NCI-H2081 (cell line): ENCODE measurements at places on chromosomes 5 and 9.

DNA sequence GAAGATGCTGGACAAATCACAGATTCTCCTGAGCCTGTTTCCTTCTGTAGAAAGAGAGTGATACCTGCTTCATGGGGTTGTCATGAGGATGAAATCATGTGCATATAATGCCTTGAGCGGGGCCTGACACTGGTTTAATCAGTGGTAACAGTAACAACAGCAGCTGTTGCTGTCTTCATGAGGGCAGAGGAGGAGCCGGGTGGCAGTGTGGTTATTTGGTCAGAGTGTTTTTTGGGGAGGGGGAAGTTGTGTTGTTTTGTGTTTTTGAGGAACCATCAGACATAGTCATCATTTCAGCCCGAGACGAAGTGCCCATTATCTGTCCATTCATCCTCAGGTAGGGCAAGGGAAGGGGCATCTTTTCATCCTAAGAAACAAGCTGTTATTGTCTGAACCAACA lies 44.0 kb downstream of the NEURL1B start:
- no peak for DNase-seq

DNA sequence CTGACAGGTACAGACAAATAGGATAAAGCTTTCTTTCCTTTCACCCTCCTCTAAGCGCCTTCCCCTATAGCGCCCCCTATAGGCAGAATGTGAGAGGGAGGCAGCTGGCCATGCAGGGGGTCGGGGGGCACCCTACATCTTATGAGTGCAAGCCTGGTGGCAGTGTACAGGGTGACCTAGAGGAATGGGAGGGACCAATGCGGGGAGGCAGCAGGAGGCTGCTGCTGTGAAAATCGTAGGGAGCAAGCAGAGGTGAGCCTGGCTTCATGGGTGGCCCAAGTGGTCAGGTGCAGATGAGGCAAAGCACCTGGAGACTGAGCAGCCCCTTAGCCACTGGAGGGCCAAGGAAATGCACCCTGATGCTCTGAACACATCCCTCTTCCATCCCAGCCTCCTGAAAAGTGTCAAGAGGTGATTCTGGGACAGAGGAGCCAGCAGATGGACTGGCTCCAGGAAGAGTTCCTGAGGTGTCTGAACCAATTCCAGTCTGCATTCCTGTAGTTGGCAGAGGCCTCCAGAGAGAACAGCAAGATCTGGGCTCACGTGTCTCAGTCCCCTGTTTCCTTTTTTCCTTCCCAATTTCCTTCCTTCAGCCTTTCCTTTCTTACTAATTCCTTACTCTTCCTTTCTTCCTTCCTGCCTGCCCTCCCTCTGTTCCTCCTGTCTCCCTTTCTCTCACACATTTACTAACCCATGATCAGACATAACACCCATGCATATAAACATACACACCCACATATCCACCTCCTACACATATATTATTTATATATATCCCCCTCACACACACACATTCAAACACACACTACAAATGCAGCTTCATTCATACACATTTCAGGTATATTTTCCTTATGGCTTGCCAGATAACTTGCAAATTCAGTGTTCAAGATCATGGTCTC lies 32.8 kb upstream of the GALNT10 start:
- DNase-seq, result no peak

- DNase-seq, result no peak
Observed at GRCh38 chr9:30744871-30745270, 1639.6 kb upstream of the ACO1 start.

DNA sequence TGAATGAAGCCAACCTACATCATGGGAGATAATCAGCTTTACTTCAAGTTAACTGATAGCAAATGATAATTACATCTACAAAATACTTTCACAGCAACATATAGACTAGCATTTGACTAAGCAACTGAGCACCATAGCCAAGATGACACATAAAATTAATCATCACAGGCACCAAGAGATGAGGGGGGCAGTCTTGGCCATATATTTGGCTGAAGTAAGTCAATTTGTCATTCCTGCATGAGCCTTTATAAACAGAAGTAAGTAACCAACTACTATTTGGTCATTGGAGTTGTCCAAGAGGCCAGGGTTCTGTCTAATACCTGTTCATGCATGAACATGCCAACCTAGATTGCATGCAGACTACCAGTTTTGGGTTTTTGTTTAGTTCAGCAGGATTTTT lies 53.6 kb downstream of the PDCD1LG2 start:
- no peak for DNase-seq

GRCh38 chr9:120236596-120236995 lies 343.4 kb downstream of the CDK5RAP2 start:
- no peak for DNase-seq

DNA sequence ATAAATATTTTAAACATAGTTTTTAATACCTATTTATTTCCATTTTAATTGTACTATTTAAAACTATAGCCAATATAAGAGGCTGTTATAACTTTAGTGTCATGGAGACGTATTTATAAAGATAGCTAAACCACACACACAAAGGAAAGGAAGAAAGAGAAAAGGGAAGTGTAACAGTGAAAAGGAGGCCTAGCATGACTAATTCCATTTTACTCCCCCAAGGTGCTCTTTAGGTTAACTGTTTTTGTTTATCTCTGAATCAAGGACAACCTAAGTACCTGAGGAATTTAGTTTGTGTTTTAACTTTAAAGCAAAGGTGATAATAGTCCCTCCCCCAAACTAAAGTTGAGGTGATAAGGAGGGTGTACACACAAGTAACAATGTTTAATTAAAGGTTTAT lies 1188.9 kb upstream of the C9orf72 start:
- no peak for DNase-seq

GRCh38 chr5:80097451-80097850 lies 62.3 kb downstream of the THBS4 start:
- no peak for DNase-seq

DNA sequence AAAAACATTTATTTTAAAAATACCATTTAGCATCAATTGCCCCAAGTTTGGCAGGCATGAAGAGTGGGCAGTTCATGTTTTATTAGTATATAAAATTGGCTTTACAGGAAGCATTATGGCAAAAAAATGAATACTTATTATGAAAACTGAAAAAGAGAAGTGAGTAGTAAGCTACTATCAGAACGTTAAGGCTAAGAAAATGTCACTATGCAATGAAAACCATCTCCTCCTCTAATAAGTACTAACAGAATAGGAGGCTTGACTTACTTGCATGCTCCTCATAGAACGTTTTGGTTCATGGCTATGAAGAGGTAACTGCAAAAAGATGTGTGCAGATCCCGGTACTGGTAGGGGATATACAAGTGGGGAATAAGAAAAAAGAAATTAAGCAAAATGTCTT lies 23.6 kb downstream of the TICAM2 start:
- DNase-seq, result no peak

GRCh38 chr5:62614355-62614754 lies 35.7 kb downstream of the LRRC70 start:
- DNase-seq, result no peak

DNA sequence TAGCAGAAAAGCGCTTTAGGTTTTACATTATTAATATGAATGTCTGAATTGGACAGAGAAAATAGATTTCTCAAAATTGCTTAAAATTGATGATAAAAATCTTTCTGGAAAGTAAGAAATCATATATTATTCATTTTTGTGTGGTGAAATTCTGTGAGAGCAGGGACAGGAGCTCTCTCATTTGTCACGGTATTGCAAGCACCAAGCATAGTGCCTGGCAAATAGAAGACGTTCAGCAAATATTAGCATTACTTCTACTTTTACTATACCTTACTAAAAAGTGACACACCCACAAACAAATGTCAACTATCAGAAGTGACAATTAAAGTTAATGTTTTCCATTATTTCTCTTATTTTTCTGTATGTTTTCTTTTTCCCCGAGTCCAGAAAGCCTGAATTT lies 69.1 kb downstream of the XRCC4 start:
- no peak for DNase-seq

DNA sequence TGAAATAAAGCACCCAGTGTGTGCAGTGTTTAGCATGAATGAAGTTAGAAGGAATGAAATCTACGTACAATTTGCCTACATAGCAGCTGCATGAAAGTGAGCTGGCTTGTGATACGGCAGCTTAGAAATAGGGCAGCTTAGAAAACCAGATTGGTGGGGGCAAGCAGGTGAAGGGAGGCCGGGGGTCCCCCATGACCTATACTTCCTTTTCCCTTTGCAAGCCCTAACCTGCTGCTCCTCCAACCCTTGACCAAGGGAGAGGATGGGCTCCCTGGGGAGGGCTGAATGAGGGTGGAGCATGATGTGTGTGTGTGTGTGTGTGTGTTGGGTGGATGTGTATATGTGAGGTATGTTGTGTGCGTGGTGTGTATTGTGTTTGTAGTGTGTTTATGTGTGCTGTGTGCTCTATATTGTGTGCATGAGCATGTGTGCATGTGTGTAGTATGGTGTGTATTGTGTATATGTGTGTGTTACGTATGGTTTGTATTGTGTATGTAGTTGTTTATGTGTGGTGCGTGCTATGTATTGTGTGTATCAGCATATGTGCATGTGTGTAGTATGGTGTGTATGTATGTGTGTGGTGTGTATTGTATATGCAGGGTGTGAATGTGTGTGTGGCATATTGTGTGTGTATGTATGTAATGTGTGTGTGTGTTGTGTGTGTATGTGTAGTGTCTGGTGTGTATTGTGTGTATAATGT lies 72.1 kb downstream of the TENT4A start:
- no peak for DNase-seq

- DNase-seq, result peak; percentile 63
Observed at GRCh38 chr5:141560151-141560550, 58.6 kb downstream of the DIAPH1 start.

- DNase-seq, result no peak
Observed at GRCh38 chr9:135878528-135879236, 28.7 kb downstream of the CAMSAP1 start.

GRCh38 chr5:150734579-150735384 lies 24.0 kb downstream of the DCTN4 start:
- DNase-seq, result no peak

DNA sequence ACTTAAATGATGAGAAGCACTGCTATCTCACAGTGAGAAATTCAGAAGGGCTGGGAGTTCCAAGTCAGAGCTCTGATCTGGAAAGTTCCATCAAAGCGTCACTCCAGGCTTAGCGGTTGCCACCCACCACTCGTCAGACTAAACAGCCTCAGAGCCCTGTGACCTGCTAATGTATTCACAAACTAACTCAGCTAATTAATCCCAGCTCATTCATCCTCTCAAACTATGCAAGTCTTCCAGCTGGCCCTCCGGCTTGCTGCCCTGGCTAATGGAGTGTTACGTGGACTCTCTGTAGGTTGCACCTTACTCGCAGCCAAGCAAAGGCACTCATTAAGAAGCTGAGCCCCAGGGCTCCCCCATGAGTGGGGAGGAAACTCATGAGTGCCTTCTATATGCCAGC lies 82.2 kb upstream of the GABRP start:
- DNase-seq, result no peak

DNA sequence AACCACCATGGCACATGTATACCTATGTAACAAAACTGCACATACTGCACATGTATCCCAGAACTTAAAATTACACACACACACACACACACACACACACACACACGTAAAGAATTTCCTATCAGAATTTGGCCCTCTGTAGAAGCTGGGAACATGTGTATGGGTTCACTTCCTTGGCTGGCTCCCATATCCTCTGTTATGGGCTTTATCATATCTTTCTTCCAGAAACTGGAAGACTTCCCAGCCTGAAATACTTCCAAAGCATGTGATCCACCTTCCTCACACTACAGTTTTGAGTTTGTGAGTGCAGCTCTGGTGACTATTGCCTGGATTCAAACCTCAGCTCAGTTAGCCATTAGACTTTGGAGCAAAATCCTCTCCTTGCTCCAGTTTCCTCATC lies 78.6 kb upstream of the GDNF start:
- DNase-seq, result no peak

- no peak for DNase-seq
Observed at GRCh38 chr5:82534986-82535385, 256.8 kb upstream of the RPS23 start.

GRCh38 chr5:168409591-168410458 lies 76.4 kb upstream of the RARS1 start:
- DNase-seq, result no peak

DNA sequence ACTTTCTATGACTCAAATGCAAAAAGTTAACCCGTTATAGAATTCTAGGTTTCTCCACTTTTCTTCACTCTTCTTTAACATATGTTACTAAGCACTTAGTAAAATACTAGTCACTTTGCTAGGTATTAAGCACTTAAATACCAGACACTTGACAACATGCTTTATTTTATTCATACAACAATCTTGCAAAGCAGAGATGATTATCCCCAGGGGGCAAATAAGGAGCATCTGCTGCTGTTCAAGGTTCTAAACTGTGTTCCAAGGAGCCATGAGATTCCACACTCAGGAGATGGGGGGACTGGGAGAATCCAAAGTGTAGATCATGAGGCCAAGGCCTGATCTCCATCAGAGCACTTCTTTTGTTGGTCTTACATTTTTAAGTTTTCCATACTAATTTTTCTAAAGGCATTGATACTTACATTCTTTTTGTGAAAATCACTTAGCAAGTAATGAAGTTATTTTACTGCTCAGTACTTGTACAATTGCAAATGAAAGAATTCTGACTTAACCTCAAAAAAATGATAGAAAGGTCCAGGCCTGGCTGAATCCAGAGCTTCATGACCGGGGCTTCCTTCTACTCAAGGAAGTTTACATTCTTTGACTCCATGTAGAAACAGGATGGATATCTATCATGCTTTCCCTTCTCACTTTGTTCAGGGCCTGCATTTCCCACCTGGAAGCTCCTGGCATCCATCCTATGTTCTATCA lies 504.4 kb upstream of the WWC1 start:
- DNase-seq, result no peak

DNA sequence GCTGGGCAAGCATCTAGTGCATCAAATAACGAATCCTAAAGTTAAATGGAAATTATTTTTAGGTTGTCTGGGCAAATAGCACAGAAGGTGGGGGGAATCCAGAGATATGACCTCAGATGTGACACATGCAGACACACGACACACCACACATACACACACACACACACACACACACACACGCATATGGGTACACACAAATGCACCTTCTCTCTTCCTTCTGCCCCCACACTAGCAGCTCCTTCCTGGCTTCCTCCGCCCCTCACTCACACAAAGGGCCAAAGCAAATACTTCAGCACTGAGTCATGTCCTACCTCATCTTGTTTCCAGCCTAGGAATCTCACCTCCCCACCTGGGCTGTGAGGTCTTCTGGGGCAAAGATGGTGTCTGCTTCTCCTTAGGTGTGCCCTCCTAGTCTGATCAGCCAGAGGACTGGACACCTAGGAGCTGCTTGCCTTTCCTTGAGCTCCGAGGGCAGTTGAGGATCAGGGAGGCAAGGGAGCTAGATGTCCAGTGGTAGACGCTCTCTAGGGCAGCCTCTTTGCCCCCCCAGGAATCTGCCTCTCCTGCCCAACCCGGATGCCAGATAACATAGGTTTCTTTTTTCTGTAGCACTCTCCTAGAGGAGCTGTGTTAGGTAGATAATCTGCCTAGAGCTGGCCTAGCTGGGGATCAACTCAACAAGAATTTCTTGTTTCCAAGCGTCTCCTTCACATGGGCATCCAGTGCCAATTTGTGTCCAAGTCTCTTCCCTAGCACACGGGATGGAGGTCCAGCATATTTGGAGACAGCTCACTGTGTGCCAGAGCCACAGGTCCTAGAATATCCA lies 14.3 kb upstream of the JADE2 start:
- no peak for DNase-seq

GRCh38 chr9:34961574-34962490 lies 3.7 kb downstream of the PHF24 start:
- no peak for DNase-seq

- DNase-seq, result no peak
Observed at GRCh38 chr5:10486511-10487344, 45.0 kb downstream of the ROPN1L start.
